ENCODE measurements at places on chromosomes 1 and 21.

DNA sequence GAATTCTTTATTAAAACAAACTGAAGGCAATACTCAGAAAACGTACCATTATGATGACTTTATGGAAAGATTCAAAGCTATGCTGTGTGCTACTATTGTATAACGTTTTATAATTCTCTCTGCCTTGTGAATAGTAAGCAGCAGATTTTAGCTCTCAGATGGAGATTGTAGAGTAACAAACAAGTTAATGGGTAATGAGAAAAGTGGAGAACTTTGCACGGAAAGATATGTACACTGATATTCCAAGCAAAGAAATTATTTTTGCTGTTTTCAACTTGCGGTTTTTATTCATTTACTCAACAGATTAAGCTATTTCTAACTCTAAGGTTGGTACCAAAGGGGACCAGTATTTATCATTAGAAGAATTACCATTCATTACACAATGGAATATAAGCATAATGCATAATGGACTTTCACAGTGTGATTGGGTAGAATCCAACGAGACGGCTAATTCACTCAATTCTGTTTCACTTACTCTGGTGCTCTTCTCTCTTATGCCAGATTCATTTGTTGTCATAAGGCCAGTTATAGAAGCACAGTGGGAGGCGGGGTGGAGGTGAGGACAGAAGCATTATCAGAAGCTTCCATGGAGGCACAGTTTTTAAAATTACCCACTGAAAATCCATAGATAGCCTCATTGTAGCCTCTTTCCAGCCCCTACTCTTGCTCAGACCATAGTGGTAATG, 38.6 kb downstream of the ATP1B1 start:
- no peak for DNase-seq

- no peak for DNase-seq
Measured at GRCh38 chr1:10339815-10340214, 59.0 kb upstream of the PGD start.

DNA sequence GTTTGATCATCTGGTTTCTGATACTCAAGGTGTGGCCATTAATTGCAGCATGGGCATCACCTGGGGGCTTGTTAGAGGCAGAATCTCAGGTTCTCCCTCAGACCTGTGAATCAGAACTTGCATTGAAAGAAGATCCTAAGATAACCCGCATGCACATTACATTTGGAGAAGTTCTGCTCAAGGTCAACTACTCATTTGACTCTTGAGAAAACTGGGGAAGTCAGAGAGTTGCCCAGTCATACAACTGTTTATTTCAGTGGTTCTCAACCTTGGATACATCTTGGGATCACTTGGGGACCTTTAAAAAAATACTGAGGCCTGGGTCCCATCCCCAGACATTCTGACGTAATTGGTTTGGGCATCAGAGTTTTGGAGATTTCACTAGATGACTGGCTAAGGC, 30.5 kb downstream of the CAMTA1 start:
- DNase-seq = no peak

DNA sequence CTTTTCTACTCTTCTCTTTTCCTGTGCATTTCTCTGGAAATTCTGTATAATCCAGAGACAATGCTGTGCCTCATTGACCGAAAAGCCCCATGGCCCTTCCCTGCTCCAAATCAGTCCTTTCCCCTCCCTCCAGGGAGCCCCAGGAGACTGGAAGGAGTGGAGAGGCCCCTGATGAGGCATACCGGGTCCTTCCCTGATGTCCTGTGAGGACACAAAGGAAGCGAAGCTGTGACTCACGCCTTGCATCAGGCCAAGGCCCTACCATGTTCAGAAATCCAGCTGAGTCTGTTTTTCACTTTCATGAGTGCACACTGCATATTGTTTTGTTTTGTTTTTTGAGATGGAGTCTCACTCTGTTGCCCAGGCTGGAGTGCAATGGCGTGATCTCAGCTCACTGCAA, 38.7 kb upstream of the BECN2 start:
- DNase-seq = no peak

DNA sequence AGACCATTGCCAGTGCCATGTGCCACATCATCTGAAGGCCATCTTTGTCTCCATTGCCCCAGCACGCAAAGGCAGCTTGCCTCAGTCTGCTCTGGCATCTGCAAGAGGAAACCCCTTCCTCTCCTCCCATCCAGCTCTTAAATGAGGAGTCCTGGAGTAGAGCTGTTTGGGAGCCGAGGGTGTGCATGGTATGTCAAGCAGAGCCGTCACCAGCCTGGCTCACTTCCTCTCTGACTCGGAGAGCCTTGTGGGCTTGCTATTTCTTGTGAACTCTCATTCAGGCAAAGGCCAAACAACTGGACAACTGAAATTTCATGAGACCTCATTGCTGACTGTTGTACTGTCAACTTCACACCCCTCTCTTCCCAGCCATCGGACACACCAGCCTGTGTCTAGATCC, 143.9 kb downstream of the SIPA1L2 start:
- no peak for DNase-seq

- no peak for DNase-seq
Measured at GRCh38 chr1:25958465-25958864, 39.4 kb downstream of the PAFAH2 start.

GRCh38 chr1:194043984-194044755, 857.8 kb upstream of the B3GALT2 start:
- no peak for DNase-seq

- DNase-seq = no peak
Measured at GRCh38 chr1:243731301-243731891, 118.6 kb downstream of the AKT3 start.

GRCh38 chr1:1431845-1432273, 3.6 kb upstream of the VWA1 start:
- DNase-seq = peak; percentile 9

DNA sequence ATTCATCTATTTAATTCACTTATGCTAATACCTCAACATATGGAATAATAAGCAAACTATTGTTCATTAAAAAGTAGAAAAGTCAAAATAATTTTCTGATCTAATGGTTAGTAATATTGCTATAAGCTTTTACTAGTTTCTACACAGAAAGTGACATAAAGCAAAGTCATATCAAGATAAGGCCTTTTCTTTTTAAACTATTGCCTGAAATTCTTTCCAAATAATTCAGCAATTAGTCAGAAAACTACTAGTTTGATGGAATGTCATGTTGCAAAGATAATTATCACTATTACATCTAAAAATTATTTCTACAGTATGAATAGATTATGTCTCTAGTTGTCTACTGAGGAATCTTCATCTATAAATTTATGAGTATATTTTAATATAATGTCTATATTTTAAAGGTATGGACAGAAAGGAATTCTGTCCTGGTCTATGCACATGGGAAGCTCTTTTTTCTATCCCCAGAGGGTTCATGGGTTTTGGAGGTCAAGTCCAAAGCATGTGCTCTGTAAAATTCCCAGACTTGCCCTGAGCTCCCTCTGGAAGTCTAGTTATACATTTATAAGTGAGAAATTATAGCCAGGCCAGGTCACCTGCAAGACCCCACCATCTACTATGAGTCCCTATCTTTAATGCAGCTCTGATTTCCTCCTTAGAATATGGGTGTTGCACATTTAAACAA, 84.6 kb upstream of the DPYD start:
- no peak for DNase-seq

DNA sequence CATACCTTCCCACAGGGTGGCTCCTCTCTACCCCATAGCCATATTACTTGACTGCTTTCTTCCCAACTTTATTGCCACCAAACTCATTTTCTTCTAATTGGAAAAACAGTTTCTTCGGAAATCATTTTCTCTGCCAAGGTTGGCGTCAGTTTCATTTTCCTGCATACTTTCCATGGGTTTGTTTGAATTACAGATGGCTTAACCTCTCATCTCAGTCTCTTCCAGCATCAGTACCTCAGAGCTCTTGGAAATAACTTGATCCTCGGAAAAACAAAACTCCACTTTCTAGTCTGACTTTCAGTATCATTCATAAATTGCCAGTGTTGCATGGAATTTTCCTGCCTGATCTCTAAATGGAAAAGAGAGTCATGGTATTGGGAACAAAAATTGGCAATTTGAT, 20.3 kb upstream of the PRDM2 start:
- no peak for DNase-seq

DNA sequence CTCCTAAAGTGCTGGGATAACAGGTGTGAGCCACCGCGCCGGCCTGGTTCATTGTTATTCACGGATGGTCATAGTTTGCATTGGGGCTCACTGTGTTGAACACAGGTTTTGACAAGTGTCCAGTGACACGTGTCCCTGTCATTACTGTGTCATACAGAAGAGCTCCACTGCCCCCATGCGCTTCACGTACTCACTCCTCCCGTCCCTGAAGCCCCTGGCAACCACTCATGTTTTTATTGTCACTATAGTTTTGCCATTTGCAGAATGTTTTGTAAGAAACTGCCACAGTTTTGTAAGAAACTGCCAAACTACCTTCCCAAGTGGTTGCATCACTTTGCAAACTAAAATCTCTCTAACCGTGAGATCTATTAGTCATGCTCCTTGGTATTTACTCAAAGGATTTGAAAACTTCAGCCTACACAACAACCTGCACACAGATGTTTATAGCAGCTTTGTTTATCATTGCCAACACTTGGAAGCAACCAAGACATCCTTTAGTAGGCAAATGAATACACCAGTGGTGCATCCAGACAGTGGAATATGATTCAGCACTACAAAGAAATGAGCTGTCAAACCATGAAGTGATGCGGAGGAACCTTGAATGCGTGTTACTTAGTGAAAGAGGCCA, 163.2 kb upstream of the COL6A1 start:
- DNase-seq = no peak

DNA sequence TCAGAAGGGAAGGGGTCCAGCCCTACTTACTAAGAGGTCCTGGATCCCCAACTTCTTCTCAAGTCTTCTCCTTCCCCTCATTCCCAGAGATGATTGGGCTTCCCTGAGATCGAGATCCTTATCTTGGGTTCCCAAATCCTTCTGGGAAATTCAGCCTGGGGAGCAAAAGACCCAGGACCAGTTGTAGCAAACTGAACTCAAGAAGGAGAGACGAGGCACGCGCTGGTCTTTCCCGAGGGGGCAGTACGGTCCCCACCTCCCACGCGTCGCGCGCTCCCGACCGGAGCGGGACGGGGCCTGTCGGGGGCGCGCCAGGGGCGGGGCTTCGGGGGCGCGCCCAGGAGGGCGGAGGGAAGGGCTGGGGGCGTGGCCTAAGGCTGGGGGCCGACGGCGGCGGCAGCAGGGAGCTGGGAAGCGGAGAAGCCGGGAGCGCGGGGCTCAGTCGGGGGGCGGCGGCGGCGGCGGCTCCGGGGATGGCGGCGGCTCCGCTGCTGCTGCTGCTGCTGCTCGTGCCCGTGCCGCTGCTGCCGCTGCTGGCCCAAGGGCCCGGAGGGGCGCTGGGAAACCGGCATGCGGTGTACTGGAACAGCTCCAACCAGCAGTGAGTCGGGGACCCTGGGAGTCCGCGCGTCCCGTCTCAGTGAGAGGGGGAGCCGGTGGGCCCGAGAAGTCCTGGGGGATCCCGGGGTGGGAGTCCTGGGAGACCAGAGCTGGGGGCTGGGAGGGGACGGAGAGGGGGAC, at the start of gene EFNA3:
EFNA3 (plus strand) TSS at position 369 of the 741 bp plus-strand sequence; CDS start at position 474, 105 bp downstream.
- peak; percentile 77 for DNase-seq

- no peak for DNase-seq
Measured at GRCh38 chr1:9164532-9164900, 35.6 kb upstream of the GPR157 start.

DNA sequence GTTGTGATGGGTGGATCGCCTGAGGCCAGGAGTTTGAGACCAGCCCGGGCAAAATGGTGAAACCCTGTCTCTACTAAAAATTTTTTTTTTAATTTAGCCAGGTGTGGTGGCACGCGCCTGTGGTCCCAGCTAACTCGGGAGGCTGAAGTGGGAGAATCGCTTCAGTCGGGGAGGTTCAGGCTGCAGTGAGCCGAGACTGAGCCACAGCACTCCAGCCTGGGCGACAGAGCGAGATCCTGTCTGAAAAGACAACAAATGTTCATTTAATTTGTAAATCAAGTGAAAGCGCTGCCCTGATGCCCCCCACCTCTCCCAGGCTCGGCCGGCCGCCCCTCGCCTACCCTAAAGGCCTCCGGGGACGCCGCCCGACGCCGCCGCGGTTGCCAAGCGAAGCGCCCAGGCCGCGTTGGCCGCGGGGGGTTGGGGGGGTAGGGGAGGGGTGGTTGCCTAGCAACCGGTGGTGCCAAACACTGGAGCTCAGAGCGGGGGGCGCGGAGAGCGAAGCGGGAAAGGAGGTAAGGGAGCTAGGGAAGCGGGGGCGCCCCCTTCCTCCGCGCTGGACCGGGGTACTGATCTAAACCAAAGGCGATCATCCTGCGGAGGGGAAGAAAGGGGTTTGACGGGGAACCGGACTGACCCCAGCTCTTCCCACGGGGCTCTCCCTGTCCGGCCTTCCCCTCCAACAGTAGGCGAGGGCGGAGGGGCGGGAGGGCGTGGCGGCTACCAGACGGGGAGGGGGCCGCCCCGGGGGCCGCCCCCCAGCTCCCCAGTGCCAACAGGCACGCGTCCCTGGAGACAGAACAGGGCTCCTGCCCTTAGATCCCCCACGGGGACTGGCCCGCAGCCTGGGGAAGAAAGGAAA, at the start of gene TEKT2:
TEKT2 (plus strand) TSS at position 460 of the 862 bp plus-strand sequence. CDS start 828 bp downstream, outside the sequence.
- DNase-seq = peak; percentile 65

- no peak for DNase-seq
Measured at GRCh38 chr1:6730473-6730872, 28.9 kb upstream of the DNAJC11 start.

GRCh38 chr1:60903591-60903990, 178.8 kb upstream of the NFIA start:
- DNase-seq = no peak

- no peak for DNase-seq
Measured at GRCh38 chr1:61450872-61451571, 273.9 kb downstream of the TM2D1 start.

DNA sequence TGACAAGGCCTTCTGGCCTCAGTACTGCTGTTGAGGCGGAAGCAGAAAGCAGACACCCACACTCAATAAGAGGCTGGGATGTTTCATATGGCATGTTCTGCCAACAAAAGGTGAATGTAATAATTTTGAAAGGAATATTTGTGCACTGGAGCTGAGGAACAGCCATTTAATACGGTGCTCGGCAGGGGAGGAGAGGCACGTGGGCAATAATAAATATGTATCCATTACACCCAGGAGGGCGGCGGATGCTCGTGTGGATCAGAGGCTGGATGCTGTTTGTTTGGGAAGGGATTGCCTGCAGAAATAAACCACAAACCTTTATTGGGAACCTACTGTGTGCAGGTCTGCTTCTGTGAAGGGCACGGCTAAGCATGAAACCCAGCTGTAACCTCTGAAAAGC, 92.0 kb downstream of the VWA5B1 start:
- DNase-seq = no peak

- no peak for DNase-seq
Measured at GRCh38 chr1:206491616-206492015, 15.7 kb upstream of the RASSF5 start.

DNA sequence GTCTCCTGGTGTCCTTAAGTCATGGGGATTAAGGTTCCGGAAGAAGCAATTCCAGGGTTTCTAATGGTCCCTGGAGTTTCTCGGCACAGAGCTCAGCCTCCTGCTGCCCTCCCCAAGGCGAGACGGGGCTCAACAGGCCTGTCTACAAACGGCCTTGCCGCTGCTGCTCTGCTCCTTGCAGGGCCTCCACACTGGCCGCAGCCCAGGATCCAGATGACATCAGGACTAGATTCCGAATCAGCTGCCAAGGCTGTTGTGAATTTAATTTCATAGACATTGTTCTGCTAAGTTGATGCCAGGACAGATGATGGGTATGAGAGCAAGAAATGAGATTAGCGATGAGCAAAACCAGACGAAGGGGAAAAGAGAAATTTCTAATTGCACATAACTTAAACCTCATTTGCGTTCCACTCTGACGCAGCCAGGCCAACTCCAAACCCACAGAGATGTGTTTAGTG, 103.6 kb upstream of the BACE2 start:
- no peak for DNase-seq

All from B cell (primary cell).